Coronary artery (tissue), 2 donors: ENCODE measurements at places on chromosomes 3 and 15.

GRCh38 chr3:46019707-46020106 is 7.6 kb downstream of the XCR1 start:
- DNase-seq: no peak

DNA sequence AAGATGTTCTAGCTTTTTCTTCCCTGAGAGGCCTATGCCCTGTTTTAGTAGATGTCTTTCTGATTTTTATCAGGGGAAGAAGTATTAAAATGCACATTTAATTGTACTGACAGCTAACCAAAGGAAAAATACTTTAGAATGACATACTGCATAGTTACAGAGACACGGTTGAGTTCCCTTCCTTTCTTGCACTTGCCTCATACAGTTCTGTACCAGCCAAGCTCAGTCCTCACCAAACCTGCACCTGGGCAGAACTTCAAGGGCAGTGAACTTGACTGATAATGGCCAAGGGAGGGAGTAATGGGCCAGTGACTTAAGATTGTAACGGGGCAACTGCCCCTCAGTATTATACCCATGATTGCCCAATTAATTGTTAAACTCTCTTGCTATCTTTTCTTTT is 34.1 kb upstream of the RASGRP1 start:
- no peak for DNase-seq

DNA sequence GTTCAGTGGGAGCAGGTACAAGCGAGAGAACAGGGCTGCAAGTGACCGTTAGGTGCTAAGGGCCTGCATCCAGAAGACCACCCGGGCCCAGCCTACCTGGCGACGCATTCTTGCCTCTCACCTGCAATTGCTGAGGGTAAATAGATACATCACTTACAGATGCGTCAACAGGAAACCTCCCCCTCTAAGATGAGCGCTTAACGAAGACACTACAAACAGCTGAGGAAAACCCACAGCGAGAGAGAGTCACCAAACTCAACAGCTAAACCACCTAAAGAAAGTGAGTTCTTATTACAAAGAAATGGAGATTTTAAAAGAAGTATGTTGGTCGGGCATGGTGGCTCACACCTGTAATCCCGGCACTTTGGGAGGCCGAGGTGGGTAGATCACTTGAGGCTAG is 157.9 kb downstream of the CHSY1 start:
- no peak for DNase-seq

GRCh38 chr3:178022599-178022998 is 513.6 kb upstream of the KCNMB2 start:
- no peak for DNase-seq

GRCh38 chr3:124397088-124397487 is 333.2 kb upstream of the UMPS start:
- no peak for DNase-seq

DNA sequence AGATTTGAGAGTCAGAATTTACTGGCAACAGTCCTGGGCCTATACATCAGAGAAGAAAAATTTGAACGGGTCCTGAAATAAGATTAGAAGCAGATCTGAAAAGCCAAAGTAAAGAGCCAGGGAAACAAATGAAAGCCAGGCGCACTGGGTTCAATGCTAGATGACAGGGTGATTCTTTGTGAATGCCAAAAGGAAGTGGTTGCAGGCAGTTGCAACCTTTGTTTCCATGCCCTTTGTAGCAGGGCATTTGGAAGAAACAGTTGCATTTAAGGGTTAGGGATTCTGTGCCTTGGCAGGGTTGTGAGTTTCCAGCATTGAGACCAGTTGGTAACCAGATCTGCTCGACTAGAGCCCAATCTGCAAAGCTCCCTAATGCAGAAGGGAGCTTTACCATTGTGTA is 36.4 kb upstream of the MTHFS start:
- no peak for DNase-seq
